Renal cortex interstitium (tissue), 15 donors: ENCODE measurements at places on chromosomes 2 and 18.
A peak's percentile ranks its signal among the peaks of the same experiment; 100 is the strongest.

DNA sequence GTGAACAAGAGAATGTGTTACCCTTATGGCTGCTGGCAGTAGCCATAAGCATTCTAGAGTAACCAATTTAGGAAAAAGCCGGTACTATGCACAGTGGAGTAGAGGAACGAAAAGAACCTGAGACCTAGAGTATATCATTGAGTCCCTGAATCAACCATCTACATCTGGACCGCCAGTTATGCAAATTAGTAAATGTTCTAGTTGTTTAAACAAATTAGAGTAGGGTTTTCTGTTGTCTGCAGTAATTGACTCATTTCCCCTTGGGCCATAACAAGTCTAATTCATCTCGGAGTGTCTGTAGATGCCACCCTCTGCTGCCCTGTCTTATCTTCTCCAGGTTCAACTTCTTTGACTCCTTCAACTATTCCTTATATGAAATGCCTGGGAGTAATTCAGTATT, 60.1 kb upstream of the CAPN13 start:
- no peak for DNase-seq

DNA sequence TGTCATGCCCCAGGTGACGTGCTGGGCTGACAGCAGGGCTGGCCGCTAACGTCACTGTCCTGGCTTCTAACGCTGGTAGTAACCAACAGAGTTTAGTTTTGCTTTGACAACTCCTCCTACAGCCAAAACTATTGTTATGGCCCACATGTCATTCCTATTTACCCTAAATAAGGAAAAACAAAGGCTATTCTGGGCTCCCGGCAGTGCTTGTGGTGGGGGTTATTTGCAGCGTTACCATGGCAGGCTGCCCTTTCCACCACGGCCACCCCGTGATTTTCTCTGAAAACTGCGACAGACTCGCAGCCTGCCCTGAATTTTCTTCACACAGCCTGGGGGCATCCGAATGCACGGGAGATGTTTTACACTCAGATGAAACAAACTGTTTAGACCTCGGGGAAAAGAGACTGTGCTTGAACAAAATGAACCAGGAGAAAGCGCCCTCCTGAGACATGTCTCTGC, 115.2 kb downstream of the FAM210A start:
- no peak for DNase-seq

DNA sequence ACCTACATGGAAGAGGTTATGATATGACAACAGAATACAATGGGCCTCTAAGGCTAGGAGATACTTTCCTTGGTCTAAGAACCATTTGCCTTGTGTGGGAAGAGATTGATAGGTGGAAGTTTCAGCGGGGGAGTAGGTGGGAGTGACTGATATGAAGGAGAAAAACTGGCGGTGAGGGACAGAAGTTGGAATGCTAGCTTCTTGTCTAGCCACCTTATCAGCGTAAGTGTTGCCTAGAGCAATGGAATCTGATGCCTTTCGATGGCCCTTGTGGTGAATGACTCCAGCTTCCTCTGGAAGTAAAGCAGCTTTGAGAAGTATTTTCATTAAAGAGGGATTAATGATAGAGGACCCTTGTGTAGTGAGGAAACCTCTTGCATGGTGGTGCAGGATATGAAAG, 121.3 kb upstream of the GULP1 start:
- DNase-seq: no peak

- no peak for DNase-seq
Measured at GRCh38 chr2:217988840-217989204, 14.0 kb downstream of the TNS1 start.

GRCh38 chr2:70029814-70030409, 57.4 kb upstream of the PCBP1 start:
- peak; percentile 26 for DNase-seq
